ENCODE measurements at places on chromosomes 3 and 15. TPM values are rescaled to one million over a fixed set of nuclear protein-coding genes. Genes with fewer than 3 reads are reported as not detected.
A peak's percentile ranks its signal among the peaks of the same experiment; 100 is the strongest.

Gene TMCO5A
- total RNA-seq = not detected

Gene SCAANT1
- total RNA-seq = not detected

Gene SLC26A6
- total RNA-seq = 16.6 TPM

Gene NME9
- total RNA-seq = not detected

Gene IFT122
- 15.6 TPM for total RNA-seq

Gene GLDN
- total RNA-seq = not detected

Gene CFAP20DC
- total RNA-seq = 1.6 TPM

Gene CLDN11
- not detected for total RNA-seq

Gene MORC1
- not detected for total RNA-seq

Gene SNX33
- total RNA-seq = 3.3 TPM

Gene DZIP1L
- 0.29 TPM for total RNA-seq

Gene ARGFX
- not detected for total RNA-seq

Gene MASP1
- not detected for total RNA-seq

Gene ZPLD1
- total RNA-seq = not detected

Gene DZIP3
- 17.0 TPM for total RNA-seq

Gene NEK11
- total RNA-seq = 0.85 TPM

- no peaks in the 10 kb centered on the region for H3K27me3 ChIP-seq
- no peak for DNase-seq
- no peaks in the 10 kb centered on the region for H3K36me3 ChIP-seq
- no peak overlapping the region for H3K27ac ChIP-seq
- no peaks in the 10 kb centered on the region for H3K4me1 ChIP-seq
- H3K4me3 ChIP-seq = no peak overlapping the region
Observed at GRCh38 chr3:113183748-113184661, 27.4 kb upstream of the BOC start.

GRCh38 chr3:139519998-139520737 is 19.4 kb downstream of the RBP1 start:
- no peak overlapping the region for H3K27ac ChIP-seq
- no peaks in the 10 kb centered on the region for H3K36me3 ChIP-seq
- no peaks in the 10 kb centered on the region for H3K4me1 ChIP-seq

GRCh38 chr3:118400886-118401285 is 633.8 kb downstream of the IGSF11 start:
- no peaks in the 10 kb centered on the region for H3K36me3 ChIP-seq
- no peak overlapping the region for H3K27ac ChIP-seq
- no peak for DNase-seq
- H3K4me1 ChIP-seq = no peaks in the 10 kb centered on the region
- no peaks in the 10 kb centered on the region for H3K27me3 ChIP-seq

- peaks cover 3% of the 10 kb centered on the region for H3K27me3 ChIP-seq
- peaks cover 14% of the 10 kb centered on the region for H3K4me1 ChIP-seq
- DNase-seq = peak; percentile 26
- H3K27ac ChIP-seq = no peak overlapping the region
Observed at GRCh38 chr3:50971487-50971924, 296.8 kb downstream of the DOCK3 start.

DNA sequence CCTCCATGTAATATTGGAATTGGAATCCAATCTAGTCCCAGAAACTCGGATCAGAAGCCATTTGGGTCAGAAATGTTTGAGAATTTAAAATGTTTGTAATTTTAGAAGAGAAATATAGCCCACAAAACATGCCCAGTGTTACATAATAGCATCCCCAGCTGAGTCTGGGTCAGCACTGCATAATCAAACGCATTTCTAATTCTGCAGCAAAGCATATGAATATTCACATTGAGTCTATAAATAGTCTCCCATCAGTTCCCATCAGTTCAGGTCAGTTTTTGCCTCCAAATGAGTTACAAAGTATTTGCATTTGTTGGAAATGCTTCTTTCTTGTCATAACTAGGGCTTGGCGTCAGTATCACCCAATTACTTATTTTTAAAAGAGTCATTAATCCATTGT is 383.1 kb downstream of the IL5RA start:
- H3K36me3 ChIP-seq = no peaks in the 10 kb centered on the region
- no peak overlapping the region for H3K4me3 ChIP-seq
- H3K27ac ChIP-seq = no peak overlapping the region
- no peaks in the 10 kb centered on the region for H3K4me1 ChIP-seq
- peaks cover 2% of the 10 kb centered on the region for H3K27me3 ChIP-seq

DNA sequence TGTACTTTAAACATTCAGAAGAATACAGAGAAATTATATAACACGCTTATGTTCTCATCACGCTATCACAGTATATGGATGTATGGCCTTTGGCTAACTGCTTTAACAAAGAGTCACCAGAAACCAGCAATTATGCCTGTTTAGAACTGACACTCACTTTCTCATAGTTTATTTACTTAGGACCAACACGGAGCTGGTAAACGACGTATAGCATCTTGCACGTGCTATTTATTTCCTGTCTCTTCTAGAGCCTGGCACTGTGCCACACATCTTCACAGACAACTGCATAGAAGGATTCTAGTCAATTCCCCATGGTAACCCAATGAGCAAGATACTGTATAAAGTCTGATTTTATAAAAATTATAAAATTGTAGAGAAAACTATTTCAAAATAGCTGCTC is 43.6 kb downstream of the TBC1D2B start:
- no peak for DNase-seq
- peaks cover 58% of the 10 kb centered on the region for H3K4me1 ChIP-seq
- peaks cover 35% of the 10 kb centered on the region for H3K36me3 ChIP-seq

- H3K36me3 ChIP-seq = no peaks in the 10 kb centered on the region
- peaks cover 11% of the 10 kb centered on the region for H3K27me3 ChIP-seq
- no peaks in the 10 kb centered on the region for H3K4me1 ChIP-seq
- no peak for DNase-seq
Observed at GRCh38 chr15:100661156-100661555, 58.8 kb downstream of the ASB7 start.

- peaks cover 42% of the 10 kb centered on the region for H3K36me3 ChIP-seq
- peak overlapping the region; percentile 99 for H3K27ac ChIP-seq
- peak overlapping the region; percentile 88 for H3K4me3 ChIP-seq
- H3K27me3 ChIP-seq = no peaks in the 10 kb centered on the region
- H3K4me1 ChIP-seq = peaks cover 71% of the 10 kb centered on the region
- no peak for DNase-seq
Observed at GRCh38 chr15:85688711-85689110, 106.0 kb downstream of the KLHL25 start.

- peaks cover 67% of the 10 kb centered on the region for H3K4me1 ChIP-seq
- peaks cover 11% of the 10 kb centered on the region for H3K36me3 ChIP-seq
- H3K27ac ChIP-seq = peak overlapping the region; percentile 81
- no peak for DNase-seq
- peak overlapping the region; percentile 49 for H3K4me3 ChIP-seq
Observed at GRCh38 chr15:85401108-85401774, 20.8 kb downstream of the AKAP13 start.

DNA sequence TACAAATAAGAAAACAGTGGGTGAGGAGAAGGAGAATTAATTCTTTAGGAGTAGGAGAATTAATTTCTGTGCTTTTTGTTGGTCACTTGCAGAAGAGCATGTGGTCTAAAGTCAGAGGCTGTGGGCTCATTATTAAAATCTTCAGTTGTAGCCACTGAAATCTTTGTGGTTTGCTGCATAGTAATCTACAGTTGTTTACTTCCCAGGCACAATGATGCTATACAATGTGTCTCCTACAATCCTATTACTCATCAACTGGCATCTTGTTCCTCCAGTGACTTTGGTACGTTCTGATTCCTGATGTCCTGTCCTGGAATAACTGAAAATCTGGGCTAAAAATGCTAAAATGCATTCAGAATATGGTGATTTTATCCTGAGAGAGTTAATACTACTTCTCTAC is 21.0 kb downstream of the IFT122 start:
- H3K27ac ChIP-seq = no peak overlapping the region
- no peaks in the 10 kb centered on the region for H3K27me3 ChIP-seq
- peaks cover 2% of the 10 kb centered on the region for H3K36me3 ChIP-seq
- no peak for DNase-seq
- peaks cover 3% of the 10 kb centered on the region for H3K4me1 ChIP-seq

- H3K36me3 ChIP-seq = no peaks in the 10 kb centered on the region
- peaks cover 44% of the 10 kb centered on the region for H3K4me1 ChIP-seq
- H3K27me3 ChIP-seq = no peaks in the 10 kb centered on the region
- DNase-seq = peak; percentile 36
- H3K4me3 ChIP-seq = no peak overlapping the region
Observed at GRCh38 chr15:38610748-38611147, 46.1 kb upstream of the RASGRP1 start.

GRCh38 chr15:99618941-99619411 is 53.2 kb downstream of the MEF2A start:
- H3K4me1 ChIP-seq = peaks cover 37% of the 10 kb centered on the region
- no peak for DNase-seq
- H3K36me3 ChIP-seq = peaks cover 19% of the 10 kb centered on the region
- H3K27ac ChIP-seq = peak overlapping the region; percentile 37
- H3K4me3 ChIP-seq = no peak overlapping the region

GRCh38 chr3:181690769-181691168 is 21.0 kb upstream of the SOX2 start:
- H3K27me3 ChIP-seq = peaks cover 44% of the 10 kb centered on the region
- no peak overlapping the region for H3K4me3 ChIP-seq
- no peak overlapping the region for H3K27ac ChIP-seq
- peaks cover 2% of the 10 kb centered on the region for H3K4me1 ChIP-seq
- no peak for DNase-seq

DNA sequence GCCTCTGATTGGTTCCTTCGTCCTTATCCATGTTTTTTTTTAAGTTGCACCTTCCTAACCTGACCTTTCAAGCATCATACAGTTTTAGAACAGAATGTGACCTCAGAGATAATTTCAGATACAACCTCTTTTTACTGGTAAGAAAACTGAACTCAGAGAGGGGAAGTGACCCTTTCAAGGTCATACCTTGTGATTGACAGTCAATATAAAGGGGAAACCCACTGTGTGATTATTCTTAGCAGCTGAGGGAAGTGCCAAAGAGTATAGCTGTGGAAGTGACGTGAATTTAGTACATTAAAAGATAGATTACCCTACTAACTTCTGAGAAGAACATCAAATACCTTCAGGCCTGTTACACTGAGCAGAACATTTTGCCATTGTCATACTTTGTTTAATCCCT is 319.4 kb downstream of the NEK10 start:
- H3K27ac ChIP-seq = no peak overlapping the region
- H3K4me3 ChIP-seq = no peak overlapping the region
- DNase-seq = no peak
- no peaks in the 10 kb centered on the region for H3K36me3 ChIP-seq
- H3K4me1 ChIP-seq = no peaks in the 10 kb centered on the region

DNA sequence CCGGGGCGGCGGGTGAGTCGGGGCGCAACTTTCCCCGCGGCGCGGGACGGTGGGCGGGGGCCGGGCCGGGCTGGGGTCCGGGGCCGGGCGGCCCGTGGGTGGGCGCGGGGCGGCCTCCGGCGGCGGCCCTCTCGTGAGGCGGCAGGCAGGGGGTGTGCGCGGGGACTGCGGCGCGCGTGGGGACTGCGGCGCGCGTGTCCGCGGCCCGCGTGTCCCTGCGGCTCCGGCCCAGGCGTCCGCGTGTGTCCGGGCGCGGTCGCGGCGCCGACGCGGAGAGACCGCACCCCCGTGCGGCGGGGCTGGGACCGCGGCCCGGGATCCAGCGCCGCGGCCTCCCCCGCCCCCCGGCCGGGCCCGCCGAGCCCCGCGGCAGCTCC is 349 bp downstream of the PLXNA1 start:
- H3K27me3 ChIP-seq = peaks cover 8% of the 10 kb centered on the region
- no peak overlapping the region for H3K4me3 ChIP-seq
- peaks cover 21% of the 10 kb centered on the region for H3K4me1 ChIP-seq
- no peak overlapping the region for H3K27ac ChIP-seq
- no peaks in the 10 kb centered on the region for H3K36me3 ChIP-seq

DNA sequence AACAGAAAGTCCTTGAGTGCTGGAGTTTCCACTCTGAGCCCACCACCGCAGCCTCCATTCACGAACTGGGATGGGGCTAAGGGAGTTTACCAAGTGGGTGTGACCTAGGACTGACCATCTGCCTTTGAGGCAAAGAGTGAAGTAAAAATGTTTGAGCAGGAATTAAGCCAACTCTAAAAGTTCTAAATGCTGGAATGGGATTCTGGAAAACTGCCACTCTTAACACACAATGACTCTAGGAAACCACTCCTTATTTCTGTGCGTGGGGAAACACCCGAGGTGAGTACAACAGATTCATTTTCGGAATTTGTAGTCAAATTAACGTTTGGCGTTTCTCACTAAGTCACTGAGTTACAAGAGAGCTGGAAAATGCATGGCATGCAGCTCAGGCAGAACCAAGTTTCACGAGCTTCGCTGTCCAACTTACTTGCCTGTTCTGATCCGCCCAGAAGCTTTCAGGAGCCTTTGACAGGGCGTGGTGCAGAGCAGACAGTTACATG is 31.6 kb downstream of the ISL2 start:
- no peak for DNase-seq
- no peaks in the 10 kb centered on the region for H3K27me3 ChIP-seq
- H3K36me3 ChIP-seq = peaks cover 6% of the 10 kb centered on the region
- no peaks in the 10 kb centered on the region for H3K4me1 ChIP-seq
- H3K4me3 ChIP-seq = no peak overlapping the region

- H3K36me3 ChIP-seq = peaks cover 9% of the 10 kb centered on the region
- DNase-seq = no peak
- H3K27me3 ChIP-seq = no peaks in the 10 kb centered on the region
- H3K27ac ChIP-seq = no peak overlapping the region
Observed at GRCh38 chr3:36823806-36824205, 59.5 kb upstream of the DCLK3 start.

GRCh38 chr3:28317438-28318022 is 31.0 kb upstream of the ZCWPW2 start:
- peak; percentile 5 for DNase-seq
- no peak overlapping the region for H3K4me3 ChIP-seq
- no peaks in the 10 kb centered on the region for H3K27me3 ChIP-seq
- H3K36me3 ChIP-seq = peaks cover 12% of the 10 kb centered on the region
- H3K27ac ChIP-seq = no peak overlapping the region
- H3K4me1 ChIP-seq = peaks cover 11% of the 10 kb centered on the region

DNA sequence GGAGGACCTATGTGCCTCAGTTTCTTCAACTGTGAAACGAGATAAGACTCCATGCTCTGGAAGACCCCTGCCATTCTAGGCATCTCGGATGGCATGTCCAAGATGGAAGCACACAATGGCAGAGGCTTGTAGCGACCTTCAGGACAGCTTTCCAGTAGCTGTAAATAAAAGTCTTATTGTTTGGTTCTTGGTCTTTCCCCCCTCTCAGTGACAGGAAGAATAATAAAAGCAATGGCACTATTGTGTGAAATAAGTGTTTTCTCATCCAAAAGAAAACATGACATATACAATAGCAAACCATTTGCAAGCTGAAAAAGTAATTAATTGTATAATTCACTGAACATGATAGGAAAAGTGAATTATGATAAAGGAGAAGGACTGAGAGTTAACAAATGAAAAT is 32.5 kb upstream of the CD47 start:
- no peaks in the 10 kb centered on the region for H3K27me3 ChIP-seq
- peaks cover 56% of the 10 kb centered on the region for H3K4me1 ChIP-seq
- peak overlapping the region; percentile 80 for H3K27ac ChIP-seq

DNA sequence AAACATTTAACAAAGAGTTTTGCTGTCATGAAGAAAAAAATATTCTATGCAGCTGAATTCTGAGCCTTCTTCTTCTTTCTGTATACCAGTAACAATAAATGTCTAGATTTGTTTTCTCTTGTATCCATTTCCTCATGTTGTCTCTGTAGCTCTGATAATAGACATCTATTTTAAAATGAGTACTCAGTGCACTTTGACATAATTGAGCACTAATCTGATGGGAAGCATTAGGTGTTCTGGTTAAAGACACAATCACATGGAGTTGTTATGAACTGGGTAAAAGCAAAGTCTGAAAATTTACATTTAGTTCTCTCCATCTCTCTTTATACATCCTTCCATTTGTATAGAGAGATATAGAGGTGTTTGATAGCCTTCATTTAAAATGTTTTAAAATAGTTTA is 230.0 kb downstream of the BCHE start:
- no peak overlapping the region for H3K4me3 ChIP-seq
- no peaks in the 10 kb centered on the region for H3K27me3 ChIP-seq
- no peaks in the 10 kb centered on the region for H3K4me1 ChIP-seq
- H3K36me3 ChIP-seq = no peaks in the 10 kb centered on the region
- DNase-seq = no peak

All from activated naive CD8-positive, alpha-beta T cell treated with anti-CD3 and anti-CD28 coated beads for 36 hours (primary cell).